ENCODE measurements at places on chromosomes 4 and X.

- no peak for DNase-seq
Measured at GRCh38 chr4:115278830-115279229, 165.4 kb upstream of the NDST4 start.

GRCh38 chr4:55887594-55887993, 34.1 kb downstream of the EXOC1 start:
- no peak for DNase-seq

- DNase-seq = no peak
Measured at GRCh38 chr4:158053086-158053485, 119.7 kb downstream of the GASK1B start.

DNA sequence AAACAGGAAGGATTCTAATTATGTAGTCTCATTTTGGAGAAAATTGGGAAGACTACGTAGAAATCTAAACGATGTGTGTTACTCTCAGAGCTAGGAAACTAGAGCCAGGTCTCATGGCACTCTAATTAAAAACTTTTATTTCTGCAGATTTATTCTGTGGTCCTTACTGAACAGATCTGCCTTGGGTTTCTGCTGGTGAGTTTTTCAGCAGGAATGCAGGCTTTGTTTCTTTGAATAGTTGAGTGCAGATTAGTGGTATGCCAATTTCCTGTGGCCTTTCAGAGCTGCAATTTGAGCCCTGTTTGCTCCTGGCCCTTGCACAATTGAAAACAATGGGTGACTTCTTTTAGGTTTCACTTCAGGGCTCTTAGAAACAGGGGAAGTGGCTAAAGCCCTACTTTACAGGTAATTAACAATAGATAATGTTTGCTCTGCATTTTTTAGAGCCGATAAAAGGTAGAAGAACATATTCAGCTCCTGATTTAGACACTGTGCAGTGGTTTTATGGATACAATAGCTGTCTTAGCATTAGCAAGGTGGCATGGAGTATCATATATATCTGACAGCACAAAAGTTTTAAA, 21.8 kb downstream of the SPRY1 start:
- DNase-seq = peak; percentile 56

- DNase-seq = no peak
Measured at GRCh38 chrX:6708676-6709380, 173.9 kb upstream of the VCX3A start.

DNA sequence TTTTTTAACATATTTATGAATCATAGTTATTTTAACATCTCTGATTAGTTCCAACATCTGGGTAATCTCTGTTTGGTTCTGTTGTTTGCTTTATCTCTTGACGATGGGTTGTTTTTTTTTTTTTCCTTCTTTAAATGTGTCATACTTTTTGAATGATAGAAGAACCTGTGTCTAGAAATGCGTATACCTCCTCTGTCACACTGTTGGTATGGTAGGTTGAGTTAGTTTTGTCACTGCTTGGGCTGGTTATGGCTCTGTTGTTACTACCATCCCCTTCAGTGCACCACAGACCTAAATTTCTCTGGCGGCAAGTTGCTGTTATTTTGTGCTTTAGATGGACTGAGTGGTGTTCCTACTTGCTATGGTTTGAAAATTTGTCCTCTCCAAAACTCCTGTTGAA, 16.8 kb downstream of the STIM2 start:
- no peak for DNase-seq

- no peak for DNase-seq
Measured at GRCh38 chr4:159212675-159213293, 109.9 kb downstream of the RAPGEF2 start.

GRCh38 chr4:38333219-38333618, 330.8 kb upstream of the KLF3 start:
- no peak for DNase-seq

GRCh38 chr4:148054275-148054674, 322.4 kb downstream of the ARHGAP10 start:
- peak; percentile 10 for DNase-seq

GRCh38 chr4:17787315-17787714, 5.9 kb upstream of the FAM184B start:
- DNase-seq = no peak

- no peak for DNase-seq
Measured at GRCh38 chrX:26597981-26598380, 382.0 kb downstream of the MAGEB5 start.

GRCh38 chr4:4384837-4385236, 2.1 kb upstream of the NSG1 start:
- DNase-seq = no peak

- DNase-seq = no peak
Measured at GRCh38 chr4:31999848-32000247, 1279.7 kb downstream of the PCDH7 start.

GRCh38 chrX:2424317-2424716, 76.5 kb downstream of the DHRSX start:
- DNase-seq = no peak

GRCh38 chrX:8090482-8090881, 80.6 kb downstream of the VCX2 start:
- no peak for DNase-seq

DNA sequence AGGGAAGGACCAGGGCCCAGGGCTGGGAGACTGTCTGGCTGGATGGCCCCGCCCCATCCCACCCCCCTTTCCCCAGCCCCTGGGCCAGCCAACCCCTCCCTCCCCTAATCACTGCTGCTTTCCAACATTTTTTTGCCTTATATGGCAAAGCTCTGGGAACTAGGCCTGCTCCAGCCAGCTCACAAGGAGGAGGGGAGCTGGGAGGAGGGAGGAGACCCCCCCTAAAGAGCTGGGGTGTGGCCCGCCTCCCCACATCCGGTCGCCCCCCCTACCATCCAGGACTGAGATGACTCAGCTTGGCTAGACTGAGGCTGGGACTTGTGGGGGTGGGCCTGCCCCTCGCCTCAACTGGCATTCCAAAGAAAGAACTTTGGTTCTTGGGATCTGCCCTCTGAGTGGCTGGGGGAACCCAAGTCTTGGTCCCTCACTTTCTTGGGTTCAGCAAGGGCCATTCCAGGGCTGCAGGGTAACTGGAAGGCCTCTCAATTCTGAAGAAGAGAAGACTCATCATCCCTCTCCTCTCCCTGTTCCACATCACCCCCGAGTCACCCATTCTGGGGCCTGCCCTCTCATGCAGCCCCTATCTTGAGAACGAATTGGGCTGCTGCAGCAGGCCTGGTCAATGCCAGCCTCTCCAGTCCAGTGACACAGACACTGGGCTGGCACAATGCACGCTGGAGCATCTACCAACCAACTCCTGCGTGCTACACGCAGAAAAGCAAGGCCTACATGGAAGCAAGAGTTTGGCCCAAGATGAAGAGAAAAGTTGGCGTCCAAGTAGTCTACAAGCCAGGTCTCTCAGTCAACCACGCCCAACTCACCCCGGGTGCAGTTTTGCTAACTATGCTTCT, 4.8 kb downstream of the FLNA start:
- peak; percentile 81 for DNase-seq

DNA sequence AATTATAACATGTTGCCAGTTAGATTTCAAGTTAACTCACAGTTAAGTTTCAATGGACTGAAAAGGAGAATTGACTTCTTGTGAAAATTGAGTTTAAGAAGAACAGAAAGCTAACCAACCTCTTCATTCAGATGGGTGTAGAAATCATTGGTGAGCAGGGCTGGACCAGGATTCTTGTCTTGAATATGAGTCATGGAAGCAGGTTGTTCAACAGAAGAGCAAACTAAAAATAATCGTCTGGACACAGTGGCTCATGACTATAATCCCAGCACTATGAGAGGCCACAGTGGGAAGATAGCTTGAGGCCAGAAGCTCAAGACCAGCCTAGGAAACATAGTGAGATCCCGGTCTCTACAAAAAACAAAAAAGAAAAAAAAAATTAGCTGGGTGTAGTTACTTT, 98.2 kb downstream of the ARSJ start:
- DNase-seq = no peak

DNA sequence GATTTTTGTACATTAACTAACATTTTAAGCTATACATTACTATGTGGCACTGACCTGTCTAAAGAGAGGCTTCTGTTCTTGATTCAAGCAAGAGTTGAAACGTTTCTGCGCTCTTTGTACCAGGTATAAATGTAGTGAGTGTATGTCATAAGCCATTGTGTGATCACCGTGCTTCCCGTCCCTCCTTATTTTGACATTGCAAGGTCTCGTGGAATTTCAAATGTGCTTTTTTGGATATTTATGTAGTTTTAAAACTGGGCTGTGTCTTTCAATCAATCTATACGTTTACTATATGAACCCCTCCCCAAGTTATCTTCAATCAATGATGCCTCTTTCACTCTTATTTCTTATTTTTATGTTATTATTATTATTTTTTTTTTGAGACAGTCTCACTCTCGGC, at the start of gene KLHL15:
Gene KLHL15, minus strand, starts transcription at position 101 of the 400 bp plus-strand sequence. CDS start 20,493 bp downstream, outside the sequence.
- no peak for DNase-seq

DNA sequence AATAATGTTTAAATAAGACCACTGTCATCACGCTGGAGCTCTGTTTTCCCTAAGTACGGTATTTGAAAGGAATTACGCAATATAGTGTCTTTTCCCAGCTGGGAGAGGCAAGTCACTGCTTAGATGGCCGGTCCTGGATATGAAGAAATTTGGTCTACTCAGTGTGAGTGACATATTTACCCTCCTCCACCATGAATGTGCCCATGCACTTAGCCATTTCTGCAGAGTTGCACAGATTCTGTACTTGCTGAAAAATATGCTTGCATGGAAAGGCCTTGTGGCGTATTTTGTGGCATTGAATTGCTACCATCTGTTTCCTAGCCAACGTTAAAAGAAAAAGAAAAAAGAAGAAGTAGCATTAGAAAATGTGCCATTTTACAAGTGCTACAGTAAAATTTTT, 73.1 kb downstream of the ADGRL3 start:
- no peak for DNase-seq
